ENCODE measurements at places on chromosomes 4 and X. TPM values are rescaled to one million over a fixed set of nuclear protein-coding genes. Genes with fewer than 3 reads are reported as not detected.

DNA sequence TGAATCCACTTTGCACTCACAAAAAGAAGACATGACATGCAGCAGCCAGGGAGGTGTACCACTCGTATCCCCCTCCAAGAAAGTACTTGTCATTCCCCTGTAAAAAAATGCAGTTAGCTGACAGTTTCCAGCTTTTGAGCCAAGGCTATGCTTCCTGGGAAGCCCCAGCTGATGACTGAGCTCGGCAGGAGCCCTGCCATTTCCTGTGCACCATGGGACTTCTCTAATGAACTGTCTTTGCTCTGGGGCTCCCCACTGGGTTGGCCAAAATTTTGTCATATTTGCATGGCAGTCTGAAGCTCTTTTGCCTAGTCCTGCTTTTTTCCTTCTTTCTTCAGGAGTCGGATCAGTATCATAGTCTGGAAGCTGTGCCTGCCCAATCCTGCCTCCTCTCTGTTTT lies 104.5 kb upstream of the MAOA start:
- DNase-seq, result no peak
- no peak overlapping the region for H3K27ac ChIP-seq

GRCh38 chr4:164481306-164482091 lies 272.4 kb upstream of the SMIM31 start:
- H3K4me3 ChIP-seq, result no peak overlapping the region
- no peak overlapping the region for H3K27ac ChIP-seq
- no peaks in the 10 kb centered on the region for H3K4me1 ChIP-seq
- no peaks in the 10 kb centered on the region for H3K27me3 ChIP-seq
- DNase-seq, result no peak

The ASB9 gene
- polyA plus RNA-seq, result 0.66 TPM

- H3K27ac ChIP-seq, result no peak overlapping the region
- no peaks in the 10 kb centered on the region for H3K4me1 ChIP-seq
Measured at GRCh38 chr4:81523672-81524327, 52.1 kb upstream of the RASGEF1B start.

GRCh38 chrX:7709845-7710244 lies 133.1 kb upstream of the VCX start:
- peaks cover 7% of the 10 kb centered on the region for H3K4me1 ChIP-seq
- no peaks in the 10 kb centered on the region for H3K27me3 ChIP-seq
- no peaks in the 10 kb centered on the region for H3K36me3 ChIP-seq
- H3K27ac ChIP-seq, result no peak overlapping the region

The DAPP1 gene
- polyA plus RNA-seq, result 73.1 TPM

The PPBP gene
- polyA plus RNA-seq, result 0.68 TPM

The NALF2 gene
- 3.0 TPM for polyA plus RNA-seq

The TMEM150C gene
- 0.16 TPM for polyA plus RNA-seq

The FAM47A gene
- polyA plus RNA-seq, result not detected

DNA sequence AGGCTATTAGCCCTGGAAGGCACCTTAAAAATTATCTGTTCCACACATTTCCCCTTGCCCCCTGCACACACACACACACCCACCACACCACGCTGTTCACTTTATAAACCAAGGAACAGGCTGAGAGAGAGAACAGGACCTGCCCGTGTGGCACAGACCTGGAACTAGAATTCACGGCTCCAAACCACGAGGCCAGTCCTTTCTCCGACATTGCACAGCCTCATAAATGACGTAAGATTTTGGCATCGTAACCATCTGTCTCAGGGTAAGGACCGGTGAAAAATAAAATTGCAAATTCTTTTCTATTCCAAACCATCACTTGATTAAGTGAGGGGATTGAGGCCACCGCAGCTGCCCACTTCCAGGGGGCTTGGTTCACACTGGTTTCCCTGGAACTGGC lies 330.3 kb downstream of the BCOR start:
- no peaks in the 10 kb centered on the region for H3K4me1 ChIP-seq
- no peaks in the 10 kb centered on the region for H3K27me3 ChIP-seq
- H3K4me3 ChIP-seq, result no peak overlapping the region
- H3K27ac ChIP-seq, result no peak overlapping the region
- no peak for DNase-seq

DNA sequence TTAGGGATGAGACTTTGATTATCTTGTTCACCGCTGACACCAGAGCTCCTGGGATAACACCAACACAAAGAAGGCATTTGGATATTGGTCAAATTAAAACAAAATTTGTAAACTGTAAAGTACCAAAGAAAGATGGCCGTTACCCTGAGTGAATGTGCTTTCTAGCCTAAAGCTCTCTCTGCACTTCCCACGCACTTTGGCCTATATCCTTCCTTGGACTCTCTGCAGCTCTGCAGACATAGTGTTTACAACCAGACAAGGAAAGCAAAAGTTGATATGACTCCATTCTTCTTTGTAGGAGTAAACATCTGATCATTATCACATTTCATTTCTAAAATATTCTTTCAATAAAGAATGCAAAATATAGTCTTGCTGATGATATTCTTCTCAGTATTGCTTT lies 44.8 kb upstream of the PITX2 start:
- no peaks in the 10 kb centered on the region for H3K27me3 ChIP-seq
- DNase-seq, result no peak
- H3K36me3 ChIP-seq, result no peaks in the 10 kb centered on the region
- H3K27ac ChIP-seq, result no peak overlapping the region
- no peak overlapping the region for H3K4me3 ChIP-seq

The CFAP299 gene
- polyA plus RNA-seq, result 0.14 TPM

GRCh38 chr4:76306882-76307659 lies 538 bp downstream of the STBD1 start:
- H3K4me3 ChIP-seq, result peak overlapping the region; percentile 65
- H3K27me3 ChIP-seq, result no peaks in the 10 kb centered on the region
- no peak for DNase-seq
- H3K4me1 ChIP-seq, result no peaks in the 10 kb centered on the region
- peaks cover 7% of the 10 kb centered on the region for H3K36me3 ChIP-seq
- no peak overlapping the region for H3K27ac ChIP-seq

The SLC26A1 gene
- polyA plus RNA-seq, result not detected

The SRPX gene
- 166 TPM for polyA plus RNA-seq

- no peaks in the 10 kb centered on the region for H3K27me3 ChIP-seq
- no peak for DNase-seq
- H3K4me3 ChIP-seq, result no peak overlapping the region
- no peaks in the 10 kb centered on the region for H3K4me1 ChIP-seq
- no peak overlapping the region for H3K27ac ChIP-seq
- H3K36me3 ChIP-seq, result no peaks in the 10 kb centered on the region
Measured at GRCh38 chrX:129318375-129318774, 204.9 kb downstream of the SMARCA1 start.

The HCCS gene
- polyA plus RNA-seq, result 41.8 TPM

The ZFP42 gene
- polyA plus RNA-seq, result 3.4 TPM

DNA sequence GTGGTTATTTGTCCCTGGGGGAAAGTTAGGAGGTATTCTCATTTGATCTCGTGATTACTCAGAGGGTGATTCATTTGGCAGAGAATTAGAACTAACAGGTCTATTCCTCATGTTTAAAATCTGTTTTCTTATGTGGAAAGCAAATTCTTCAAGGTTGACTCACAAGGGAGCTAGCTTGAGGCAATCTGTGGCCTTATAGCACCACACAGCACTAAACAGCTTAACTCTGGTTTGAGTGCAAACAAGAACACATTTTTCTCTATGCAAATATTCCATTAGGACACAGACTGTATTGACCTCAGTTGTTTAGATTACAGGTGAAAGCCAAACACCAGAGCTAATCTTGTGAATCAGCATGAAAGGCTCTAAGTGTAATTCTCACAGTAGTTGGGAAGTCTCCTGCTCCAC lies 694.4 kb upstream of the POU3F4 start:
- peaks cover 12% of the 10 kb centered on the region for H3K4me1 ChIP-seq
- H3K36me3 ChIP-seq, result no peaks in the 10 kb centered on the region
- H3K27ac ChIP-seq, result peak overlapping the region; percentile 6
- H3K4me3 ChIP-seq, result no peak overlapping the region
- peak; percentile 85 for DNase-seq
- H3K27me3 ChIP-seq, result no peaks in the 10 kb centered on the region

DNA sequence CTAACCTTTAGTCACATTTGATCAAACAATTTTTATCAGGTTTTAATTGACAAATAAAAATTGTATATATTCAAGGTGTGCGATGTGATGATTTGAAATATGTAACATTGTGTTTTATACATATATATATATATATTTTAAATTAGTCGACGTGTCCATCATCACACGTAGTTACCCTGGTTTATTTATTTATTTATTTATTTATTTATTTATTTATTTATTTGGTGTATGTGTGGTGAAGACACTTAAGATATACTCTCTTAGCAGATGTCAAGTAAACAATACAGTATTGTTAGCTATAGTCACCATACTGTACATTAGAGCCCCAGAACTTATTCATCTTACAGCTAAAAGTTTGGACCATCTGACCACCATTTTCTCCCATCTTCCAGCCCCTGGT lies 224.9 kb upstream of the HHIP start:
- DNase-seq, result no peak
- no peak overlapping the region for H3K4me3 ChIP-seq
- no peaks in the 10 kb centered on the region for H3K36me3 ChIP-seq
- H3K4me1 ChIP-seq, result no peaks in the 10 kb centered on the region

DNA sequence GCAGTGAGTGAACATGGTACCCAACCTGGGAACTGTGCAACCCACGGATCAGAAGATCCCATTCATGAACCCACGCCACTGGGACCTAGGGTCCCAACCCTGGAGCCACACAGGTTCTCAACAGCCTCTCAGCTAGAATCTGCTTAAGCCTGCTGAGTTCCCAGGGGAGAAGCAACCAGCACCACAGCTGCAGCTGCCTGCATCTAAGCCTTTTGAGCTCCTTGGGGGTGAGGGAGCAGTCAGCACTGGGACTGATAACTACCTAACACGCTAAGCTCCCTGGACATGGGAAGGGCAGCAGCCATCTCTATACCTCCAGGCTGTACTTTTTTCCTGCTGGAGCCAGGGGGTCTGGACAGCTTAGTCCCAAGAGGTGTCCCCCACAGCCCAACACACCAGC lies 179.3 kb downstream of the IL15 start:
- no peak overlapping the region for H3K27ac ChIP-seq
- DNase-seq, result no peak
- H3K4me1 ChIP-seq, result no peaks in the 10 kb centered on the region

DNA sequence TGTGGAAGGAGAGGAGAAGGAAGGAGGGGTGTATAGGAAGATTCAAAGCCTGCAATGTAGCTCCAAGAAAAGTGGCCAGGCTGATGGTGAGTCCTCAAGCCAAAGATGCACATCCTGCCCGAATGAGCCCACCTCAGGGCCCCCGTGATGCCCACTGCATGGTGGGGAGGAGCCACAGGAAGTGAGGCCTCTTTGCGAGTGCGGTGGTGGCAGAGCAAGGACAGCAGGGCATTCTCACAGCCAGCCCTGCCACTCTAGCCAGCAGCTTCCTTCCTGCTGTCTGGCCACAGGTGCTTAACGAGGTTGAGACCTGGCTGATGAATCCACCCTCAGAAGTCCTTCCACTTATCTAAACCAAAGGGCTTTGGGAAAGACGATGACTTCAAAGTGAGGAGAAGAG lies 55.8 kb downstream of the BCOR start:
- H3K36me3 ChIP-seq, result no peaks in the 10 kb centered on the region
- H3K4me1 ChIP-seq, result no peaks in the 10 kb centered on the region
- no peaks in the 10 kb centered on the region for H3K27me3 ChIP-seq
- no peak for DNase-seq
- no peak overlapping the region for H3K4me3 ChIP-seq

DNA sequence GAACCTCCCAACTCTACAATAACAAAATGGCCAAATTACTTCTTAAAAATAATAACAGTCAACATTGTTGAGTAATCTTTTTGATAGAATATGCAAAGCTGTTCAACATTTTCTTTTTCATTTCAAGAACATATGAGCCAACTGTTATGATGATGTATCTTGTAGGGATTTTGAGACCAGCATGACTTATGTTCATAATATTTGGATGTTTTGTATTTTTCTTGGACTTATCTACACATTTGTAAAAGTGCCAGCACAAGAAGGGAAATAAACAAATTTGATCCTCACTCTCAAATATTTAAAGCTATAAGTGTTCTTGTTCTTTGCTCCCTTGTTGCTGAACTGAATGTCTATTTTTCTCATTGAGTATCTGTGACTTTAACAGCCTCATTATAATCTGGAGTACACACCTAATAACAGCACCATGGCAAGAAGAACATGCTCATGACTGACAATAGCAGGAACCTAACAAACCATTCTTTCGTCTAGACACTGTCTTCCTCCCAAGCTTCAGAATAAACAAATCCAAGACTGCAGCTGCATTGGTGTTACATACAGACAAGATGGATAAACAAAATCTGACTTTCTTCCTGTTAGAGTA lies 1049.7 kb downstream of the FAT4 start:
- no peaks in the 10 kb centered on the region for H3K27me3 ChIP-seq
- no peaks in the 10 kb centered on the region for H3K36me3 ChIP-seq
- H3K27ac ChIP-seq, result no peak overlapping the region
- no peak for DNase-seq
- H3K4me1 ChIP-seq, result no peaks in the 10 kb centered on the region
- no peak overlapping the region for H3K4me3 ChIP-seq

The IQCM gene
- not detected for polyA plus RNA-seq

The BGN gene
- polyA plus RNA-seq, result 0.03 TPM

GRCh38 chrX:136376713-136377112 lies 76.0 kb downstream of the ADGRG4 start:
- H3K27ac ChIP-seq, result no peak overlapping the region
- H3K27me3 ChIP-seq, result no peaks in the 10 kb centered on the region
- H3K4me3 ChIP-seq, result no peak overlapping the region
- no peaks in the 10 kb centered on the region for H3K36me3 ChIP-seq
- H3K4me1 ChIP-seq, result no peaks in the 10 kb centered on the region
- no peak for DNase-seq

GRCh38 chrX:136480383-136480782 lies 7.4 kb upstream of the BRS3 start:
- no peaks in the 10 kb centered on the region for H3K27me3 ChIP-seq
- no peak overlapping the region for H3K27ac ChIP-seq
- no peaks in the 10 kb centered on the region for H3K36me3 ChIP-seq
- no peak for DNase-seq
- H3K4me1 ChIP-seq, result no peaks in the 10 kb centered on the region

GRCh38 chr4:115213716-115214115 lies 100.3 kb upstream of the NDST4 start:
- H3K27me3 ChIP-seq, result no peaks in the 10 kb centered on the region
- H3K27ac ChIP-seq, result no peak overlapping the region
- H3K4me3 ChIP-seq, result no peak overlapping the region

DNA sequence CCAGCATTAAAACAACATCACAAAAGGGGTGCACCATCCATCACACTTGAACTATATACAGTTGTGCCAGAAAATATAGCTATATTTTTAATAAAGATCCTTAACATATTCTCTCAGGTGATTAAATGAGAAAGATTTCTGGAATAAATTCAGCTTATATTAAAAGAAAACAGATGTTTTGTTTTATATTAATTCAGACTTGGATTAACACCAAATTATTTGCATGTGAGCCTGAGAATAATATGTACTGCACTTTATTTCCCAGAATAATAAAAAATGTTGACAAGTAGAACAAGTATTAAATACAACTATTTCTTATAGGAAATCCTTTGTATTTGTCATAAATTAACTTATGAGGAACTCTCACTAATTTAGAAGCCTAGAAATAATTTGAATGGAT lies 1467.4 kb downstream of the RAPGEF2 start:
- H3K4me3 ChIP-seq, result no peak overlapping the region
- H3K4me1 ChIP-seq, result no peaks in the 10 kb centered on the region
- no peak overlapping the region for H3K27ac ChIP-seq
- no peak for DNase-seq

Measured in keratinocyte (primary cell).